ENCODE measurements at places on chromosomes 3 and 15.
A peak's percentile ranks its signal among the peaks of the same experiment; 100 is the strongest.

GRCh38 chr15:91921188-91921842, 67.8 kb downstream of the SLCO3A1 start:
- no peak for DNase-seq

GRCh38 chr3:121362035-121362734, 183.6 kb downstream of the POLQ start:
- DNase-seq = no peak

GRCh38 chr3:12681943-12682390, 18.1 kb upstream of the RAF1 start:
- no peak for DNase-seq

- DNase-seq = no peak
Measured at GRCh38 chr3:119349354-119350041, 55.3 kb downstream of the ARHGAP31 start.

- peak; percentile 41 for DNase-seq
Measured at GRCh38 chr15:69451951-69452691, 497 bp upstream of the RPLP1 start.

GRCh38 chr3:167829071-167829470, 93.5 kb downstream of the SERPINI1 start:
- no peak for DNase-seq

- no peak for DNase-seq
Measured at GRCh38 chr15:75542386-75542797, 36.7 kb downstream of the PTPN9 start.

- no peak for DNase-seq
Measured at GRCh38 chr15:76376029-76376428, 39.5 kb downstream of the ISL2 start.

GRCh38 chr15:39959411-39959810, 25.5 kb downstream of the EIF2AK4 start:
- no peak for DNase-seq

GRCh38 chr3:194443901-194444300, 42.9 kb downstream of the ATP13A3 start:
- DNase-seq = no peak

DNA sequence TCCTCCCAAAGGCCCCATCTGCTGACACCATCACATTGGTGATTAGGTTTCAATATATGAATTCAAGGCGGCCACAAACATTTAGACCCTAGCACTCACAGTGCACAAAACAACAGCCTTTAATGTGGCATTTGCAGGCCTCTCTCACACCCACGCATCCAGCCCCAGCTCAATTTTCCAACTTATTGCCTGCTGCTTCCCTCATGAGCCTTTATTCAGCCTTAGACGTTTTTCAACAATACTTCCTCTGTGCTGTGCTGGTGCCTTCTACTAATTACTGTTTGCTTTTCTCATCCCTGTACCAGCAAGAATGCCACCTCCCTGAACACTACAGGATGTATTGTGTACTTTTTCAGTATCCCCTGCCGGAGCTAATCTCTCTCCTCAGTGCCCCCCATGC, 334.6 kb downstream of the GABRB3 start:
- no peak for DNase-seq

DNA sequence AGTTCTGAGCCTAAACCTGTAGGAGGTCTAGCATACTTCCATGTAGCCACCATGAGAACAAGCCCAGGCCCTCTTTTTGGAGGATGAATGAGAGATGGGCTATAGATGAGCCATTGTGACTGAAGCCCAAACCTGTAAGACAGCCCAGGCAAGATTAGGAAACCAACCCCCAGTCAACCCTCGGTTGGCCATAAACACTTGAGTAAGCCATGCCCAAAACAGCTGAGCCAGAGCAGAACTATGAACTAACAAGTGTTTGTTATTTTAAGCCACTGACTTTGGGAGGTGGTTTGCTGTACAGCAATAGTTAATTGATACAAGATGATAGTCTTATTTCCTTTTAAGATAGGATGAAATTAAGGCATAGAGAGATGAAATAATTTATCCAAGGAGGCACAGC, 12.4 kb upstream of the CPNE4 start:
- no peak for DNase-seq

- DNase-seq = no peak
Measured at GRCh38 chr3:35651426-35651825, 12.1 kb downstream of the ARPP21 start.

All from T-helper 1 cell (primary cell).